ENCODE measurements at places on chromosomes 12 and 14.

GRCh38 chr12:64496839-64497400 is 45.0 kb downstream of the TBK1 start:
- DNase-seq = no peak

DNA sequence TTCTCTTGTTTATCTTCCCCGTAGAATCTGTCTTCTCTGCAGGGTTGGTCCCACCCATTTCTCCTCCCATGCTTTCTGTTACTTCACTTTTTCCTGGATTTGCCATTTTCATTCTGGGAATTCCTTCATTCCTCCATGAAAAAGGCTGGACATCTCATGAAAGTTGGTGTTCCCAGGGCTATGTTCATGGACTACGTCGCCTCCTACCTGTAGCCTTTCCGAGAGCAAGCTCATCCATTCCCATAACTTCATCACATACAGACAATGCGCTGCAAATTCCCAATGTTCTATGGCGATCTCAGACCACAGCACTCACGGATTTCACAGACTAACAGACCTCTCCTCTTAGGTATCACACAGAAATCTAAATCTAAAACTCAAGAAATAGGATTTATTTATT is 217.1 kb downstream of the EXOC5 start:
- DNase-seq = no peak

DNA sequence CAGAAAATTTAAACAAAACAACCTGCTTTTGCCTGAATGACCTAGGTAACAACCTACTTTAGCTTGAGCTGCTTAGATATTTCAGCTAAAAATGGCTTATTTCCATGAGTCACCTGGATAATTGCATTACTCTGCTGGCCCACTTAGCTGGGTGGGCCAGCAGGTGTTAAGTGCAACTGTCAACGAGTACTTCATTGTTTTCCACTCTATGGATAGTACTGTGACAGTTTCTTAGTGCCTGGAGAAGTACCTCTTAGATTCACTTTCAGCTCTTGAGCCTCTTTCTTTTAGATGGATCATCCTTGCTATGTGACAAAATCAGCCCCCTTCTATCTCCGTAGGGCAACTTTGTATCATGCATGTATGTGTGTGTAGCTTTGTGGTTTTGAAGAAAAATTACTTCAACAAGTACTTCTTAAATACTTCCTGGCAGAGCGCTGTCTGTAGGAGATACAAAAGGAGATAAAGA is 368.2 kb upstream of the ATP2B1 start:
- no peak for DNase-seq

GRCh38 chr12:52782502-52782901 is 5.4 kb upstream of the KRT76 start:
- no peak for DNase-seq

DNA sequence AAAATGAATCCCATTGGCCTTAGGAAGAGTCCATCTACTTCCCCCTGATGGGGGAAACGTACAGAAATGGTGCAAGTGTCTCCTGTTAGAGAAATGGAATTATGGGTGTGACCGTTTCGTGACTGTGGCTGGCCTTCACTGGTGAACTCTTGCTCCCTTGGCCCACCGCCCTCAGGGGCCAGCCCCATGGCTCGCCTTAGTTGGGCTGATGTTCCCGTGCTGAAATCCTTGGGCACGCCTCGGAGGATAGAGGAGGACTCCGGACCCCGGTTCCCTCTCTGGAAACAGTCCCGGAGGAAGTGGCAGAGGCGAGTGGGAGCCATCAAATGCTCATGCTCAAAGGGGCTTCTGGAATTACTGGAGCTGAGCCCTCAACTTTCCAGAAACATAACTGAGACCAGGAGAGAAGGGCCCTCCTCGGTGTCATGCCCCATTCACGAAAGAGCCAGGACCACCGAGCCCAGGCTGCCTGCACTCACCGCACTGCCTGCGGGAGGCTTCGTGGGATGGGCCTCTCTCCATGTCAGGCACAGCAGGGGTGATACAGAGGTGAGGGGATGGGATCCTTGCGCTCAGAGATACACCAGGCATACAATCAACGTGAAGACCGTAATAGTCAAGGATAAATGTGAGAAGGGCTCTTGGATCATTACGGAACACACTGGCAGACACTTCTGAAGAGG is 10.1 kb upstream of the CACNA2D4 start:
- no peak for DNase-seq

- DNase-seq = no peak
Measured at GRCh38 chr14:67641902-67642749, 22.4 kb downstream of the ARG2 start.

DNA sequence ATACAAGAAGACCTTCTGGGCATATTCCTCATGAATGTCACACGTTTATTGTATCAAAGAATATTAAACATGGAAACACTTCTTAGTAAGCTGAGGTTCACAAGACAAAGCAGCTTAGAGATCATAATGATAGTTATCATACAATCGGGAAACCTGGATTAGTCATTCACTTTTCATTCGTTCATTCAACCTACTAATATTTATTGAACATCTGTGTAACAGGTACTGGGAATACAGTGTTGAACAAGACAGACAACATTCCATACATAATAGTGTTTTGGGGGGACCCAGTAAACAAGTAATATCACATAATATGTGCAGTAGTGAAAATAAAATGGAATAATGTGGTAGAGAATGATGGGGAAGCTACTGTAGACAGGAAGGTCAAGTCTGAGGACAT is 100.6 kb upstream of the GRIP1 start:
- no peak for DNase-seq

- no peak for DNase-seq
Measured at GRCh38 chr12:115382681-115383080, 698.7 kb upstream of the TBX3 start.

- no peak for DNase-seq
Measured at GRCh38 chr12:29640589-29641345, 143.0 kb downstream of the TMTC1 start.

GRCh38 chr12:95736631-95737030 is 53.9 kb downstream of the NTN4 start:
- DNase-seq = no peak

- no peak for DNase-seq
Measured at GRCh38 chr12:10065241-10065640, 33.5 kb downstream of the CLEC1A start.

Measured in activated CD8-positive, alpha-beta memory T cell treated with anti-CD3 and anti-CD28 coated beads for 1 hour (primary cell).